NCI-H510A (cell line): ENCODE measurements at places on chromosomes 12 and 14.

DNA sequence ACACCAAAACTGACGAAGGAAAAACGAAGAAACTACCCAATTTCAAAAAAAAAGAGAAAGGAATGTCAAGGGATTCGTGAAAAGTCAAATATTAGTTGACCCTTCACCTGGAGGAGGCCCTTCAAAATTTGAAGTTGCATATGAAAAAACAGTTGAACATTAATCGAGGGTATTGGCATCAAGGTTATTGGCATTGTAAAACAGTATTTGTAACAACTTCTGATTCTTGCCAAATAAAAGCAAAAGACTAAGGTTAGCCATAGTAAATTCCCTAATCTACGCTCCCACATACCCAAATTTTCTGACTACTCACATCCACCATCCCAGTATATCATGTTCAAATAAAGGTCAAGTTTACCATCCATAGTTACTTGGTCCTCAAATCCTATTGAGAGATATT, 118.6 kb downstream of the TMTC1 start:
- no peak for DNase-seq

DNA sequence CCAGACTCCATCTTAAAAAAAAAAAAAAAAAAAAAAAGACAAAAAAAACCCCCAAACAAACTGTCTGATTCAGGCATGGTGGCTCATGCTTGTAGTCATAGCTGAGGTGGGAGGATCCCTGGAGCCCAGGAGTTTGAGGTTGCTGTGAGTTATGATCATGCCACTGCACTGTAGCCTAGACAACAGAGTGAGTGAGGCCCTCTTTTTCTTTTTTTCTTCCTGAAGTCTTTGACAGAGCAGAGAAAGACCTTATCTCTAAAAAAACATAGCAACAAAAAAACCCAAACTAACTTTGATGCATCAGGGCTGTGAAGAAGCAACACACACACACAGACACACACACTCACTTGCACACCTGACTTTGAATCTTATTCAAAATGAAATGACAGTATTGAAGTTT, 7.7 kb upstream of the AMN1 start:
- no peak for DNase-seq

DNA sequence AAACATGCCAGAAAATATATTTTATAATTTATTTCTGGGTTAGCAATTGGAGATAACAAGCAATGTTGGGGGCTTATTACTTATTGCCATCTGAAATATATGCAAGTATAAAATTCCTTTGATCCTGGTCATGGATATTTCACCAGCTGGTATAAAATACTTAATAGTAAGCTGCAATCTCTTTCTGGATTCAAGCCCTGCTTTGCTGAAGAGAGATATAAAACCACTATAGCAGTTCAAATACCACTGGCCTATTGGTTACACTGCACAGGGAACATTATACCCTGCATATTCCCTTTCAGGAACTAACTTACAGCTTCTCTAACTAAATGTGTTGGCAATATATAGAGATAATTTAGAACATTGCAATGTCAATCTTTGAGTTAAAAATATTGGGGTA, 546.2 kb upstream of the ATP2B1 start:
- DNase-seq, result no peak

DNA sequence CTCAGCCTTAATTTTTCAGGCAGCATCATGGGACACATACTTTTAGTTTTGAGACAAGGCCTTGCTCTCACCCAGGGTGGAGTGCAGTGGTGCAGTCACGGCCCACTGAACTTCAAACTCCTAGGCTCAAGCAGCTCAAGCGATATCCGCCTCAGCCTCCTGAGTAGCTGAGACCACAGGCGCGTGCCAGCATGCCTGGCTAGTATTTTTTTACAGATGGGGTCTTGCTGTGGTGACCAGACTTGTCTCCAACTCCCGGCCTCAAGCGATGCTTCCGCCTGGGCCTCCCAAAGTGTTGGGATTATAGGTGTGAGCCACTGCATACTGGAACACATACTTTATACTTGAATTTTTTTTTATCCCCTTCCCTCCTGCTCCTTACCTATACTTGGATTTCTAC, 2.8 kb downstream of the RDH5 start:
- DNase-seq, result no peak

DNA sequence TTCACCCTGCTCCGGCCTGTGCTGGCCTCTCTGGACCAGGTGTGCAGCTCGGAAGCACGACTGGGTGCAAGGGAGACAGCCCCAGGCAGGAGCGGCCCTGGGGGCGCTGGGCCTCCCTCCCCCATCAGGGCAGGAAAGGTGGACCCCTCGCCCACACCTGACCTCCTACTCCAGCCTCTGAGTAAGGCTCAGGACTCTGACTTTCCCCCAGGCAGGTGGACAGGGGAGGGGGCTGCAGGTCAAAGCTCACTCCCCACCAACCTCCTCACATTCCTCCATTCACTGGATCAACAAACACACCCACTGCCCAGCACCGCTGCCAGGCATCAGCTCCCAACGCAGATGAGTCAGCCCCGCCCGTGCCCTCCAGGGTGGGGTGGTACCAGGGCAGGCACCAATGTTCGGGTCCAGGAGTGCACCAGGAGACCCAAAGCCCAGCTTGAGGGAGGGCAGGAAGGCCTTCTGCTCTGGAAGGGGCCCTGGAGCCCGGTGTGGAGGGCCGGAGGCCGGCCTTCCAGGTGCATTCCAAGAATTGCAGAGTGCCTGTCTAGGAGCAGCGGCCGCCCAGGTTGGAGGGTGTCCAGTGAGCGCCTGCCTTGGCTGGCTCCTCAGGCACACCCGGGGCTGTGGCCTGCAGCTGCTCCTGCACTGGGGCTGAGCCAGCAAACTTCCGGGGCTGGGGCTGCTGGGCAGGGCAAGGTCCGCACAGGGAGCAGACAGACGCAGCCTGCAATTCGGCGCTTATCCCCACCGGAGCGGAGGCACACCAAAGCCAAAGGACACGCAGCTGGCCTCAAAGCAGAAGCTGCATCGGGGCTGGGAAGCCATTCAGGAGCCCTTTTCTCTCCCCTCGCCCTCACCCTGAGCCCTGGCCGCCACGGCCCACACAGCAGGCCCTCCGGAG, 1.6 kb upstream of the INF2 start:
- DNase-seq, result peak; percentile 76

GRCh38 chr12:15151161-15152091, 69.8 kb downstream of the RERG start:
- DNase-seq, result no peak

DNA sequence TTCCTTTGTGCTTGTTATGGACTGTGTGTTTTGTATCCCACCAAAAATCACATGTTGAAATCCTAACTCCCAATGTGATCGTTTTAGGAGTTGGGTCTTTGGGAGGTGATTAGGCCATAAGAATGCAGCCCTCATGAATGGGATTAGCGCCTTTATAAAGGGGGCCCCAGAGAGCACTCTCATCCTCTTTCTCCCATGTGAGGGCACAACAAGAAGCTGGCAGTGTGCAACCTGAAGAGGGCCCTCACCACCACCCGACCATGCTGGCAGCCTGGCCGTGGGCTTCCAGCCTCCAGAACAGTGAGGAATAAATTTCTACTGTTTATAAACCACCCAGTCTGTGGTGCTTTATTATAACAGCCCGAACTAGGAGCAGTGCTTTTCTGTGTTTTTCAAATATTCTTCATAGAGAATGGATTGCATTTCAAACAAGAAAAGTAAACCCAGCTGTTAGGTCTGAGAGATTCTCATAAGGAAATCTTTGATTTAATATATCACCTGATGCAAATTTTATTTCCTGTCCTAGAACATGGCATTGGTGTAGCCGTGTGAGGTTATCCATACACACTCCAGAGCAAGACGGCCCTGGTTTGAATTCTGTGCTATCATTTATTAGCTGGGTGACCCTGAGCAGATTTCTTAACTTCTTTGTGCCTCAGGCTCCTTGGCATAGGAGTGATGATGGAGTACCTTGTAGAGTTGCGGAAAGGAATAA, 27.8 kb downstream of the HSPB8 start:
- DNase-seq, result no peak

DNA sequence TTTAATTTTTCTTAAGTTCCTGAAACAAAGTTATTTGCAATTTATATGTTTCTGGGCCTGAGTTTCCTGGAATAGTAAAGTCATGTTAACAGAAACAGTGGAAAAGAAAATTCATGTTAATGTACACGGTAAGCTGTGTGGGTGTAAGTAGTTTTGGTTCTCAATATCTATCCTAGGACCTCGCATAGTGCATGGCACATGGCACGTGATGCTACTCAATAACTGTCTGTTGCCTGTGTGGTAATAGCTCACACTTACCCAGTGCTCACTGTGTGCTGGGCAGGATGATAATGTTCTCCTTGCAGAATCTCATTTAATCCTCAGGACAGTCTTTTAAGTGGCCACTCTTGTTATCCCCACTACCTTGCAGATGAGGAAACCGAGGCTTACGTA, 100.7 kb downstream of the DUSP16 start:
- no peak for DNase-seq

DNA sequence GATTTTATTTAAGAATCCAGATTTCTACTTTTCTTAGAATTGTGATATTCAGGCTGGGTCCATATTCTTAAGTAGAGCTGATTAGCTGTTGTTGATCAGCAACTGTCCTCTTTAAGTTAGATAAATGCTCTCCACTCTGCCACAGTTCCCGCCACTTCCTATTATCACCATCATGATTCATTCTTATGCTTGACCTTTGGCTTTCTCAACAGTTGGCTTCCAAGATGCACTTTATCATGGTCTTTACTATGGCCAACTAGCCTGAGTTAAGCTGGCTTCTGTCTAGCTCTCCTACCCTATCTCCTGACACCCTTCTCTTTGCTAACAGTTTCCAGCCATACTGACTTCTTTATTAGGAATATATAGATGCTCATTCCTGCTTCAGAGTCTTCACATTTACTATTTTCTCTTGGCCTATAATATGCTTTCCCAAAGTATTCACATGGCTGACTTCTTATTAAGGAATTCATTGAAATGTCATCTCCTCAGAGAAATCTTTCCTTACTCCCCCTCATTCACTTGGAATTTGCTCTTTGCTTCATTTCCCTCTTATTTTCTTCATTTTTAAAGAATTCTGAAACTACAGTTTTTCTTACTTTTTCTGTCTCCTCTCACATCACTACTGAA, 149.0 kb upstream of the IGF1 start:
- no peak for DNase-seq
